ENCODE measurements at places on chromosomes 5 and 9. TPM values are rescaled to one million over a fixed set of nuclear protein-coding genes. Genes with fewer than 3 reads are reported as not detected.

The CRHBP gene
- total RNA-seq: 0.45 TPM

The SPATA31C2 gene
- total RNA-seq: not detected

The ZSWIM6 gene
- 5.6 TPM for total RNA-seq

The FGF18 gene
- total RNA-seq: not detected

The NFIB gene
- total RNA-seq: 14.1 TPM

The C5orf24 gene
- total RNA-seq: 25.9 TPM

The ECSCR gene
- total RNA-seq: 1.0 TPM

The OR1B1 gene
- total RNA-seq: not detected

The LCP2 gene
- not detected for total RNA-seq

The IFNB1 gene
- total RNA-seq: not detected

The EMB gene
- 0.74 TPM for total RNA-seq

The PHAX gene
- total RNA-seq: 42.5 TPM

The PCA3 gene
- not detected for total RNA-seq

The ARSI gene
- total RNA-seq: 11.8 TPM

The ANXA2R gene
- 1.6 TPM for total RNA-seq

The ANP32B gene
- total RNA-seq: 21.9 TPM

The GPR151 gene
- not detected for total RNA-seq

The OGN gene
- total RNA-seq: 0.17 TPM

The SPARC gene
- 644 TPM for total RNA-seq

The IL13 gene
- total RNA-seq: not detected

The ANKRD18B gene
- total RNA-seq: 0.17 TPM

The SEMA6A gene
- 0.50 TPM for total RNA-seq

The CCDC69 gene
- total RNA-seq: 2.1 TPM

The PNPLA7 gene
- total RNA-seq: 0.50 TPM

The WDR31 gene
- total RNA-seq: 0.67 TPM

The SLC46A2 gene
- not detected for total RNA-seq

The SERF1B gene
- 49.3 TPM for total RNA-seq

The CLTA gene
- total RNA-seq: 303 TPM

The GRM6 gene
- not detected for total RNA-seq

The PCDHGA2 gene
- total RNA-seq: 0.50 TPM

The STKLD1 gene
- total RNA-seq: not detected

The CFAP77 gene
- total RNA-seq: not detected

The PRLR gene
- total RNA-seq: 0.84 TPM

The NDOR1 gene
- 16.8 TPM for total RNA-seq

The GADD45G gene
- total RNA-seq: 0.15 TPM

The TRPM3 gene
- not detected for total RNA-seq

The ZBTB43 gene
- total RNA-seq: 3.0 TPM

The TRMO gene
- total RNA-seq: 8.1 TPM

The LECT2 gene
- total RNA-seq: not detected

The IFNA21 gene
- not detected for total RNA-seq

The NKD2 gene
- 0.30 TPM for total RNA-seq

Data from bronchus fibroblast of lung (primary cell).